Stimulated activated CD8-positive, alpha-beta memory T cell treated with anti-CD3 and anti-CD28 coated beads, Interleukin-7, amount 100 ng/mL, for 24 hours (primary cell): ENCODE measurements at places on chromosomes 1 and 21.

DNA sequence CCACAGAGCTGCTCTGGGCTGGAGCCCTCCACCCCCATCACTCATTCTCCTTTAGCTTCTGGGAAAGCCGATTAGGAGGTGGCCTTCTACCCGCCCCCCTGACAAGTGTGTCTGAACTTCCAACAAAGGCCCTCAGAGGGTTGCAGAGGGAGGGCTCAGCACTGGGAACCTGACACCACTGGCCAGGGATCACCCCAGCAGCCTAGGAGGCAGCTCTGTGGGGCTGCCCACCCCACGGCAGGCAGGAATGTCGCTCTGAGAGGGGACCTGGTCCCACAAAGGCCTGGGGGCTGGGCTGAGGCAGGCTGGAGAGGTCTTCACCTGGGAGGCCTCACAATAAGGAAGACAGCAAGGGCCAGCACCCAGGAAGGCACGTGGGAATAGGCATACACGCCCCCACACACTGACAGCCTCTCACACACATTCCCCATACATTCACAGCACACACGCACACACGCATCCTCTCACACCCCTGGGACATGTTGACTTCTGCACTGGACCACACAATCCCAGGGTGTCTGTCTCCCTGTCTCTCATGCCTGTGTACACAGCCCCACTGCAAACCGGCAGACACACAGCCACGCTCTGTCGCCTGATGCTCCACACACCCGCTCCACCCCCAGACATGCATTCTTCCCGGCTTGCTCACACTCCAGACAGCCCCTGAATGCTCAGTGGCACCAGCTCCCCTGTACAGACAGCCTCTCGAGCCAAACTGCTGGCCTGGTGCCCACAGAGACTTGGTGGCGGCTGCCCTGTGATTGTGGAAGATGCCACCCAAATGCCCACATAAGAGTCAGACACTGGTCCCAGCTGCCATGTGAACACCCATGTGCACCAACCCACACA is 30.7 kb downstream of the DMBX1 start:
- no peak for DNase-seq

GRCh38 chr1:64956733-64957441 is 9.5 kb downstream of the JAK1 start:
- no peak for DNase-seq

- DNase-seq = no peak
These were observed 32.9 kb downstream of the MFSD2A start for GRCh38 chr1:39987869-39988268.

DNA sequence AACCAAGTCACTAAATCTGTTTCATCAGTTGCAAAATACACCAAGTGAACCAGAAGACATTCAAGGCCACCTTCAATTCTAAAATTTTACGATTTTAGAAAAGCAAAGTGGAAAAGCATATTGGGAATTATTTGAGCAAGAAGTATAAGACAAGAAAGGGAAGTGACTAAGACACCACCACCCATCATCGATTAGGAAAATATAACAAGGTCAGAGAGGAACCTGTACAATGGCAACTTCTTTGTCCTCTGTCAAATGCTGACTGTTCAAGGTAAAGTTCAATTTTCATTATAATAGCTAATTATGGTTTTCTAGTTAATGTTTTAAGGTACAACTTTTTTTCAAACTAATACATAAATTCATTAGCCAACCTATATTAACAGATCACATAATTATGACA is 10.8 kb downstream of the FRRS1 start:
- no peak for DNase-seq

- DNase-seq = no peak
These were observed 95.3 kb downstream of the FOXD2 start for GRCh38 chr1:47532921-47533792.
